ENCODE measurements at places on chromosomes 5 and 9.

DNA sequence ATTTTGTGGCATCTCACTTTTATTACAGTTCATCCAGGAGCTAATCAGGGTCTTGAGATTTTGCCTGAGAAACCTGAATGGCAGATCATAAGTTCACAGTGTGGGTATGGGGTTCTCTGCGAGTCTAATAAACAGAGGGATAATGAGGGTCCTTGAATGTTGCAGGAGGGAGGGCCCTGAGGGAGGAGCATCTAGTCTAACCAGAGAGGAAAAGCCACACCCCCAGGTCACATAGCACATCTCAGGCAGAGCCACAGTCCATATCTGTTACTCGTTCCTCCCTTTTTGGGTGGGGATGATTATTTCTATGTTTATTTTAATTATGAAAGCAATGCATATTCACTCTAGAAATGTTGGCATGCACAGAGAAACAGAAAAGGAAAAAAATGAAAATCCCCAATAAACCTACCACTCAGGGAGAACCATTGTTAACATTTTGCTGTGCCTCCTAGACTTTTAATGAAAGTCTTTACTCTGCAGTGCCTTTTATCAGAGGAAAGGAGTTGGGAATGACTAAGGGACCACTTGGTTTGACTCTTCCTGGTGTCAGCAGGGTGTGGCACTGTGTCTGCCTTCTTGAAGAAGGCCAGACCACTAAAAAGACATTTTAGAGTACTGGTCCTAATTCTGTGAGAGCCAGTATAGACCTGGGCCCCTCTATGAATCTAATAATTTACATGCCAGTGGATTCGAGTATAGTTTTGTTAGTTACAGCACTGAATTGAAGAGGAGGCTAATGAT, 2.8 kb downstream of the GALNT12 start:
- DNase-seq: no peak

DNA sequence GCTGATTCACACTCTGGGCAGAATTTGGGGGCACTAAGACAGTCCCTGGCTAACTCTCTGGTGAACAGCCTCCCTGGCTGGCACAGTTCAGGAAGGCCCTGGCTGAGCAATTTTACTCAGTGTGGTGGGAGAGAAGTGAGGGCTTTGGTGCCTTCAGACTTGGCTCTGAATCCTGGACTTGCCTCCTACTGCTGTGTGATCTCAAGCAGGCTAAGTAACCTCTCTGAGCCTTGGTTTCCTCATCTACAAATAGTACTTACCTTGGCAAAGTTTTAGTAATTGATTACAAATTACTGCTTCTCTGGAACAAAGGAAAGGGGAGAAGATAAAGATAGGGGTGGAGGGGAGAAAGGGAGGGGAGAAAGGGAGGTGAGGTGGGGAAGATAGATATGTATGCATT, 153.8 kb downstream of the DROSHA start:
- no peak for DNase-seq

GRCh38 chr9:93302586-93303257, 118.8 kb downstream of the WNK2 start:
- DNase-seq: peak; percentile 35

DNA sequence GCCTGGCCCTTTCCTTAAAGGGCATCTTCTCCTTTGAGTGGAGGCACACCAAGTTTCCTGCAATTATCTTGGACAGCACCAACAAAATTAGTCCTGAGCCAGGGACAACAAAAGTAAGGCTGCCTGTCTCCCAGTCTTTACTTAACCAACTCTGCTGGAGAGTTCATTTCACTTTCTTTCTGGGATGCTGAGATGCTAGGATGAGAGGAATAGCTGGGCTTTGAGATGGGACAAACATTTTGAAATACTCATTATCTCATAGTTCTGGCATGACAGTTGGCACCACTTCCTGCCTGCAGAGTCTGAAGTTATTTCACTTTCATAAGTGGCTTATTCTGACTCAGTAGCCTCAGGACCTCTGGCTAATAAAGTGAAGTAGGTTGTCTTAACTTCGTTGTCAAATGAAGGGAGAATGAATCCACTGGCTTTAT, 157.0 kb downstream of the C9orf152 start:
- DNase-seq: no peak

- no peak for DNase-seq
Observed at GRCh38 chr5:14674983-14675854, 10.7 kb downstream of the OTULIN start.

DNA sequence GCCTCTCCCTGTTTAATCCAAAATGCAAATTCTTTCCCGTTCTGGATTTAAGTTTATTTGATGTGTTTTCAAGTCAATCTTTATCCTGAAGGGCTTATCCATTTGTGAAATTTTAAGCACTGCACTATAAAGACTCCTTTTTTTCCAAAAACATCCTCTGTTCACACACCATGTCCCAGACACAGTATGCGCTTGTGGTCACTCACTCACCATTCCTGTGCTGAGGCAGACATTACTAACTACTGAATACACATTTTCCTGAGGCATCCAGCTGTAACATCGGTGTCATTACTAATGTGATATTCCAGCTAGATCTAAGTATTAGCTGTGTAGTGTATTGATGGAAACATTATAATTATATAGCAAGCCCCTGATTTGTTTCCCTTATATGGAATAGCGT, 298.4 kb downstream of the KCTD16 start:
- DNase-seq: no peak

DNA sequence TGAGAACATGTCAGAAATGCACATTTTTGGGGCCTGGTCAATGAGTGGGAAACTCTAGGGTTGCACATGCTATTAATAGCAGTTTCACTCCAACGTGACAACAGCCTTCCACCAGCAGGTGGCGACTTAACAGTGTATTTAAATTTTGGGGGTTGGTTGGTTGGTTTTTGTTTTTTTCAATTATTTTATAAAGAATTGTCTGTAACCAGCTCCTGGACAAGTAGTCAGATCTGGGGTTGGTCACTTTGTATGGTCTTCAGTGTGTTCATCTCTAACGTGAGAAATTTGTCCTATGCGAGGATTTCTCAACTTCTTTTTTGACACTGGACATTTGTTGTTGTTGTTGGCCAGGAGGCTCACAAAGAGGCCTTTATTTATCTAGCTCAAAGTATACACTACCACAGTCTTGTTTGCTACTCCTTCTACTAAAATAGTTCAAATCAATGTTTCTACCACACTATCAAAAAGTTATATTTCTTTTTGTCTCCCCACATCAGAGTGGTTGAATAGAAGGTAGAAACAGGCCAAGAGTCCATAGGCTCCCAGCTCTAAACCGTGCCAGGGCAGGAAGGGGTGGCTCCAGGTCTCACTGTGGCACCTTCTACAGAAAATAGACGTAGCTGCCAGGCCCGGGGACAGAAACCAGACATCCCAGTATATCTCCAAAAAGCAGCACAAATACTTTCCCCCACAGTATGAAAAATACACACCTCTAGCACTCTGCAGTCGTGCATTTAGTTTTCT, 110.4 kb downstream of the TRPM6 start:
- peak; percentile 51 for DNase-seq

GRCh38 chr5:141478321-141478945, 2.7 kb downstream of the PCDHGC3 start:
- no peak for DNase-seq

DNA sequence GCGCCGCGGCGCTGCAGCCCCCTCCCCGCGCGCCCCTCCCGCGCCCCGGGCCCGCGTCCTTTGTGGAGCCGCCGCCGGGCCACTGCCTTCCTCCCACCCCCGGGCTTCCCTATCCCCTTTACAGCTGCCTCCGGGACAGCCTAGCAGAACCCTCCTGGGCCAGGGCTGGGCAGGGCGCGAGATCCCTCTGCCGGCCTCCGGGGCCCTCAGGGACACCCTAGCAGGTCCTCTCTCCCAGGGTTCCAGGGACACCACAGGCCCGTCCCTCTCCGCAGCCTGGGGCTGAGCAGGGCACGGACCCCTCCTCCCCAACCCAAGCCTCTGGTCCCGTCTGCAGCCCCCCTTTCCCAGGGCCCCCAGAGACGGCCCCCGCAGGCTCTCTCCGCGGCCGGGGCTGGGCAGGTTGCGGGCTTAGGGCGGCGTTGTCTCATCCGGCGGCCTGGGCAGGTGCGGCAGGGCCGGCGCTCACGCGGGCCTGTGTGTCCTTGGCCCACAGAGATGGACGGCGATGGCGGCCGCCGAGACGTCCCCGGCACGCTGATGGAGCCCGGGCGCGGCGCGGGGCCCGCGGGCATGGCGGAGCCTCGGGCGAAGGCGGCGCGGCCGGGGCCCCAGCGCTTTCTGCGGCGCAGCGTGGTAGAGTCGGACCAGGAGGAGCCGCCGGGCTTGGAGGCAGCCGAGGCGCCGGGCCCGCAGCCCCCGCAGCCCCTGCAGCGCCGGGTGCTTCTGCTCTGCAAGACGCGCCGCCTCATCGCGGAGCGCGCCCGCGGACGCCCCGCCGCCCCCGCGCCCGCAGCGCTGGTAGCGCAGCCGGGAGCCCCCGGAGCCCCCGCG, 710 bp downstream of the WNK2 start:
- no peak for DNase-seq

DNA sequence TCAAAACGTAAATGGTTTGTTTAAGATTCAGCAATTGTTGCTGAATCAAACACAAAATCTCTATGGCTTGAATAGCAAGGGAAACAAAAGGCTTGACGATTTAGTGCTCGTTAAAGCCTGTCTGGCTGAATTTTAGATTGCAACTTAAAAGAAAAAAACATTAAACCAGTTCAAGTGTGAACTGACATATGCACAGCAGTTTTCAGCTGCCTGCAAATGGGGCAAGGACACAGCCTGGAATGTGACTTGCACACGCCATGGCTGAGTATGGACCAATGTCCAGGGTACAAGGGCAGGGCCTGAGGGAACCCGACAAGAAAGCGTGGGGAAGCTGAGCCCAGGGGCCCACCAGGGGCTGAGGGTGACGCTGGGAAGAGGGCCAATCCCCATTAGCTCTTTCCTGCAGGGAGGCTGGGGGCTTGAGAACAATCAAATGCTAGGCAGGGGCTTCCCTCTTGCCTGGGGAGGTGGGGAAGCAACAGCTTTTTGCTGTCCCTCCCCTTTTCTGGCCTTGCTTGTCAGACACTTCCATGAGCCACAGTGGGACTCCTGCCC, 89.6 kb upstream of the LRRTM2 start:
- no peak for DNase-seq

GRCh38 chr5:167802755-167803431, 488.6 kb upstream of the WWC1 start:
- no peak for DNase-seq

Measured in activated CD8-positive, alpha-beta memory T cell treated with anti-CD3 and anti-CD28 coated beads for 1 hour (primary cell).